Endothelial cell (in vitro differentiated cells): ENCODE measurements at places on chromosomes 7 and 10.

GRCh38 chr10:89475125-89475524 lies 60.3 kb downstream of the SLC16A12 start:
- no peak for DNase-seq
- no peaks in the 10 kb centered on the region for H3K36me3 ChIP-seq
- no peak overlapping the region for H3K4me3 ChIP-seq

DNA sequence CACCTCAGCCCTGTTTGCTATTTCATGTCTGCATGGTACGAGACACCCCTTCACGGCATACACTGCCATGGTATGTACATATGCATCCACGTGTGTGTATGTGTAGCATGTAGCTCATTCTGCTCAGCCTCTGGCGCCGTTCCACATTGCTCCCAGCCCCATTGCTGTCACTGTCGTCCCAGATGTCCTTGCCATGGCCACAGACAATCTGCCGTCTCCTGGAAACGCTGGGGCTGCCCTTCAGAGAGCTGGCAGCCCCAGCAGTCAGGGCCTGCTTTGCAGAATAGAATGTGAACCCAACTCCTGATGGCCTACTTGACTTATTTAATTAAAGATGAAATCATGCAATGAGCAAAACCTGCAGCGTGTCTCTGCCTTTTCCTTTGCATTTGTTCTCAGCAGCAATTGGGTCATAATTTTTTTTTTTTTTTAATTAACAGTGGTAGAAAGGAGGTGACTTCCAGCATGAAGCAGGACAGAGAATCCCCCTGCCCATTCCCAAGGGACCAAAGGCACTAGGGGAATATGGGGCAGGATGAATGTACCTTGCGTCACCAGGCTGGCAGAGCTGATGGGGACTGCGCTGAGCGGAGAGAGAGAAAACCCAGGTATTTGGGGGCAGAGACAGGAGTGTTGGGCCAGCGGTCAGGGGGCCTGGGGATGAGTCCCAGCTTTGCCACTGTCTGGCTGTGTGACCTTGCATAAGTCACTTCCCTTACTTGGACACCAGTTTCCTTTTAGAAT lies 49.2 kb downstream of the CHST3 start:
- no peak overlapping the region for H3K27ac ChIP-seq
- H3K27me3 ChIP-seq: peaks cover 3% of the 10 kb centered on the region
- no peak for DNase-seq
- peaks cover 16% of the 10 kb centered on the region for H3K4me1 ChIP-seq

DNA sequence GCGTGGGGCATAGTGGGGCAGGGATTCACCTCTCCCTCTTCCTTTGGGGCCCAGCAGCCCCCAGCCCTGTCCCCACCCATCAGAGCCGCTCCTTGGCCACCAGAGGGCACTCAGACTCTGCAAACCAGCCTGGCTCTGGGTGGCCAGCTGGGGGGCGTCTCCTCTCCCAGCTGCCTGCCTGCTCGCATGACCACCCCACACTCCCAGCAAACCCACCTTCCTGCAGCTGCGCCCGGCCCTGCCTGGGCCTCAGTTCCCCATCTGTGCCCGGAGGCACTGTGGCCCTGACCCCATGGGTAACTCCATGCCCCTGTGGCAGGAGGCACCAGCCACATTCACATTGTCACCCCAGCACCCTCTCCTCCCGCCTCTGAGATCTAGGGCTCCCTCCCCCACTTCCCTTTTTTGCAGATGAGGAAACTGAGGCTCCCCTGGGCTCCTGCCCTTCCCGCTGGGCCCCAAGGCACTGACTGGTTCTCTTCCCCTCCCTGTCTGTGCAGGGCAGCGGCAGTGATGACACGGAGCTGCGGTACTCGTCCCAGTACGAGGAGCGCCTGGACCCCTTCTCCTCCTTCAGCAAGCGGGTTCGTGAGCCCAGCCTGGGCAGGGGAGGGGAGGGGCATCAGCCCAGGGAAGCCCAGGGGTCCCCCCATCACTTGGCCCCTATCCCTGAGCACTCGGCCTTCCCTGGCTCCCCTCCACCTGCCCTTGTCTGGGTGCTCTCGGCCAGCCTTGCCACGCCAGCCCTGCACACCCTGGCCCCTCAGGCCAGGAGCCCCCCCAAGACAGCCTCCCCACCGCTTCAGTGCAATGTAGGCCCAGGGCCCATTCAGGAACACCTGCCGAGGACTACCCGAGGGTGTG lies 6.9 kb upstream of the SH2B2 start:
- DNase-seq: peak; percentile 76
- no peak overlapping the region for H3K4me3 ChIP-seq
- H3K4me1 ChIP-seq: peaks cover under 1% of the 10 kb centered on the region

DNA sequence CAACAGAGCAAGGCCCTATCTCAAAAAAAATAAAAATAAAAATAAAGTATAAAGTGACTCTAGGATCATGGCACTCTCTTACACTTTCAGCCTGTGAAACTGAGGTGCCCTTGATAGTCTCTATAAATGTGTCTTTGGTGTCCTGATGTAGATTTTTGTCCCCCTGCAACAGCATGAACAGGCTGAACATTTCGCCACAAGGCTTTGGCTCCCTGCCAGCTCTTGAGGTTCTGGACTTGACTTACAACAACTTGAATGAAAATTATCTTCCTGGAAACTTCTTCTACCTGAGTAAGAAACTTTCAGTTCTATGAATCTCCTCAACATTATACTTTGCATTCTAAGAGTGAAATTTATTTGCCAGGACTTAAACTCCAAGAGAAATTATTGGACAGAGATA lies 48.1 kb upstream of the BMS1 start:
- no peaks in the 10 kb centered on the region for H3K4me1 ChIP-seq
- H3K4me3 ChIP-seq: no peak overlapping the region
- peaks cover 6% of the 10 kb centered on the region for H3K27me3 ChIP-seq
- peaks cover 4% of the 10 kb centered on the region for H3K36me3 ChIP-seq

- no peak overlapping the region for H3K27ac ChIP-seq
- no peaks in the 10 kb centered on the region for H3K36me3 ChIP-seq
- no peak overlapping the region for H3K4me3 ChIP-seq
Measured at GRCh38 chr7:70434821-70435220, 697.1 kb upstream of the GALNT17 start.

GRCh38 chr7:35359423-35359822 lies 105.5 kb upstream of the TBX20 start:
- no peaks in the 10 kb centered on the region for H3K36me3 ChIP-seq
- H3K4me3 ChIP-seq: no peak overlapping the region
- DNase-seq: no peak
- H3K27me3 ChIP-seq: no peaks in the 10 kb centered on the region

GRCh38 chr7:102390697-102391484 lies 5.3 kb upstream of the PRKRIP1 start:
- peaks cover 5% of the 10 kb centered on the region for H3K27me3 ChIP-seq
- H3K4me1 ChIP-seq: peaks cover 27% of the 10 kb centered on the region
- no peak overlapping the region for H3K4me3 ChIP-seq
- DNase-seq: peak; percentile 87

GRCh38 chr7:1012004-1012715 lies 29.2 kb downstream of the CYP2W1 start:
- H3K36me3 ChIP-seq: peaks cover 4% of the 10 kb centered on the region
- no peak overlapping the region for H3K27ac ChIP-seq
- peaks cover 7% of the 10 kb centered on the region for H3K27me3 ChIP-seq

DNA sequence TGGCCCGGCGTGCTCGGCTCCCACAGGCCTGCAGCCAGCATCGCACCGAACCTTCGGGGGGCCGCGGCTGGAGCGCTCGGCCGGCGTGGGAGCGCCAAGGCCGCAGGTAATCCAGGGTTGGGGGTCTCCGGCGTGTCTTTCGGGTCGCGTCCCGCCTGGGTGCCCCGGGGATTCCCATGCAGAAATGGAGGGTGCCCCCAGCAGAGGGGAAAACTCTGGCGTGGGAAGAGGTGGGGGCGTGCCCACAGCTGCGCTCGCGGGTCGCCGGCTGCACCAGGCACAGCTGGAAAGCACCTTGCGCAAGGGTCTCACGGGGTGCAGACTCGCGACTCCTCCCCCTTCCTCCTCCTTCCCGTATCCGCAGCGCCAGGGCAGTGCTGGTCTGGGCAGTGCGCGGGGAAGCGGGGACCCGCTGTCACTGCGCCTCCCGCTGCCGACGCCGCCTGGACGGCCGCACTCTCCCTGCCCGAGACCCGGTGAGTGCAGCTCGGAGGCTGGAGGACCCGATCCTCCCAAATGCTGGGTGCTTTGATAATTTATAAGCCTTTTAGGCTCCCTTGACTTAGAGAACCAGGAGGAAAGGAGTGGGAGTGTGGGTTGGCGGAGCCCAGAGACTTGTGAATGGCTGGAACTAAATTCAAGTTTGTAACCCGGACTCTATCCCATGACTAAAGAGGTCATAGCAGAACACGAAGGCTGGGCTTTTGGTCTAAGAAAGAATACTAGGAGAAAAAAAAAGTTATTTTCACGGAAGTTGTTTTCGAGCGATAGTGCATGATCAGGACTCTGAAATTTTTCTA lies 489 bp downstream of the MAP3K8 start:
- peaks cover 7% of the 10 kb centered on the region for H3K27me3 ChIP-seq
- peaks cover 17% of the 10 kb centered on the region for H3K4me1 ChIP-seq
- no peak overlapping the region for H3K27ac ChIP-seq
- peak overlapping the region; percentile 95 for H3K4me3 ChIP-seq

GRCh38 chr10:788796-789748 lies 99.6 kb upstream of the DIP2C start:
- H3K27me3 ChIP-seq: peaks cover 13% of the 10 kb centered on the region
- H3K4me1 ChIP-seq: peaks cover 3% of the 10 kb centered on the region
- peak; percentile 79 for DNase-seq
- H3K4me3 ChIP-seq: peak overlapping the region; percentile 87
- peaks cover 4% of the 10 kb centered on the region for H3K36me3 ChIP-seq
- H3K27ac ChIP-seq: peak overlapping the region; percentile 64

GRCh38 chr10:119316729-119317097 lies 109.3 kb downstream of the GRK5 start:
- peak overlapping the region; percentile 24 for H3K4me3 ChIP-seq
- peaks cover 77% of the 10 kb centered on the region for H3K4me1 ChIP-seq
- H3K36me3 ChIP-seq: peaks cover 33% of the 10 kb centered on the region
- peaks cover 40% of the 10 kb centered on the region for H3K27me3 ChIP-seq
- peak overlapping the region; percentile 86 for H3K27ac ChIP-seq

GRCh38 chr7:150780292-150780691 lies 19.9 kb downstream of the TMEM176B start:
- peaks cover 2% of the 10 kb centered on the region for H3K27me3 ChIP-seq
- H3K36me3 ChIP-seq: no peaks in the 10 kb centered on the region
- H3K4me3 ChIP-seq: no peak overlapping the region
- no peak overlapping the region for H3K27ac ChIP-seq

GRCh38 chr7:96426027-96426426 lies 104.1 kb upstream of the SLC25A13 start:
- DNase-seq: no peak
- no peaks in the 10 kb centered on the region for H3K27me3 ChIP-seq
- no peak overlapping the region for H3K4me3 ChIP-seq
- no peak overlapping the region for H3K27ac ChIP-seq
- no peaks in the 10 kb centered on the region for H3K36me3 ChIP-seq
- H3K4me1 ChIP-seq: peaks cover 6% of the 10 kb centered on the region

DNA sequence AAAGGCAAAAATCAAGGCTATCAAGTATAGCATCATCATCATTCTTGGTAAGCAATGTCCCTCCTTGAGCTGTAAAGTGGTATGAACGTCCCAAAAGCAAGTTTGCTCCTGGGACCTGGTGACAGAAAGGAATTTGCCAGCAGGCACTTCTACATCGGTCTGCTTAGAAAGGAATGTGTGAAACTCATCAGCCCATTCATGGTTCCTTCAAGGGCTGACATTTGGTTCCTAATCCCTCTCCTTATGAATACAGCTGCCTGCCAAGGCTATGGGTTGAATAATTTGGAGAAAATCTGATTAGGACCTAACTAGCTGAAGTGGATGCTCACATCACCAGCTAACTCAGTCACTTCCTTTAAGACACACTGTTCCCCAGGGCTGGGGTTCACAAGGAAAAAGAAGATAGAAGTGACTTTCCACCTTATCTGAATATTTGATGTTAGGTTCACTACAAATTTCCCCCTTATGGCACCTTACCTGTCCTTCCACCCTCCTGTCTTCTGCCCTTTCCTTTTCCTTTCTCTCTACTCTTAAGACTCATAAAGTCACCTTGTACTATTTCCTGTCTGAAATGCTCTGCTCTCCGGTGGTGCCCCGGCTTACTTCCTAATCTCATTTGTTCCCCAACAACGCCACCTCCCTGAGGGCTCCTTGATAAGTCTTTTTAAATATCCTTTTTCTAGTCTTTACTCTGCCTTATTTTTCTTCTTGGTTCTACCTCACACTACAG lies 187.1 kb downstream of the NPSR1 start:
- H3K4me1 ChIP-seq: peaks cover 10% of the 10 kb centered on the region
- H3K4me3 ChIP-seq: no peak overlapping the region
- no peak overlapping the region for H3K27ac ChIP-seq
- no peak for DNase-seq

DNA sequence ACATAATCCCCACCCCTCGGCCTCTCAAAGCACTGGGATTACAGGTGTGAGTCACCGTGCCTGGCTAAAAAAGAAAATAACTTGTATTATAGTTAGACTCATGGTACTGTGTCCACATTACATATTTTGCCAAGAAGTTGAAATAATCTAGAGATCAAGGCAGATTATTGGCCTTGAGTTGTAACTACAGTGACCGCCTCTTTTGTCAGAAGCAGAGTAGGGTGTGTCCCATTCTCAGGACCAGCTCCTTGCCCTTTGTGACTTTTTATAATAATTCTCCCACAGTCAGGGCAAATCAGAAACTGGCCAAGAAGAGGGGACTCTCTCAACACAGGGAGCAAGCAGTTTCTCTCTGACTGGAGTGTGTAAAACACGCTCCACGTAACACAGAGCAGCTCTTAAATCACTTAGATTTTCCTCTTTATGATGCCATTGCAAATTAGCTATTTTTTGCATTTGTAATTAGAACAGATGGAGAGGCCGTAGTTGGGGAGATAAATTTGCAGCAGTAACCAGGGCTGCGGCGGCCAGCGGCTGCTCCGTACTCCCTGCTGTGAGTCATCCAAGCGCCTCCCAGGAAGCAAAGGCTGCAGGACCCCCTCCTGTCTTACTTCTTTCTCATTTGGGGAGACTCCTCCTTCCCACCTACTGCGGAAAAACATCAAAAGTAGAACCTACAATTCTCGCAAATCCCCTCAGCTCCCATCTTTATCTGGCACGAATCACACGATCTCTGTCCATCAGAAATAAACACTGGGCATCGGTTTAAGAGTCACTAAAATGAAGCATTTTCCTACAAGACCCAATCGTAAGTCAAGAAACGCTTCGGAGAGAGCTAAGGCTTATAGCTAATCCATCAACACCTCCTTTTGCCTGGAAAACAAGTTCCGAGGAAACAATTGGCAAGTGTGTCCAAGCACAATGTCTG lies 32.1 kb upstream of the MSRB2 start:
- H3K4me3 ChIP-seq: no peak overlapping the region
- peaks cover 2% of the 10 kb centered on the region for H3K27me3 ChIP-seq
- no peak overlapping the region for H3K27ac ChIP-seq
- peaks cover 6% of the 10 kb centered on the region for H3K4me1 ChIP-seq
- no peak for DNase-seq
- H3K36me3 ChIP-seq: peaks cover 12% of the 10 kb centered on the region
